ENCODE measurements at places on chromosomes 2 and 18.

GRCh38 chr2:48727560-48727959 is 28.0 kb downstream of the LHCGR start:
- no peak for DNase-seq

GRCh38 chr2:28339516-28340175 is 53.0 kb upstream of the FOSL2 start:
- DNase-seq: peak; percentile 59

DNA sequence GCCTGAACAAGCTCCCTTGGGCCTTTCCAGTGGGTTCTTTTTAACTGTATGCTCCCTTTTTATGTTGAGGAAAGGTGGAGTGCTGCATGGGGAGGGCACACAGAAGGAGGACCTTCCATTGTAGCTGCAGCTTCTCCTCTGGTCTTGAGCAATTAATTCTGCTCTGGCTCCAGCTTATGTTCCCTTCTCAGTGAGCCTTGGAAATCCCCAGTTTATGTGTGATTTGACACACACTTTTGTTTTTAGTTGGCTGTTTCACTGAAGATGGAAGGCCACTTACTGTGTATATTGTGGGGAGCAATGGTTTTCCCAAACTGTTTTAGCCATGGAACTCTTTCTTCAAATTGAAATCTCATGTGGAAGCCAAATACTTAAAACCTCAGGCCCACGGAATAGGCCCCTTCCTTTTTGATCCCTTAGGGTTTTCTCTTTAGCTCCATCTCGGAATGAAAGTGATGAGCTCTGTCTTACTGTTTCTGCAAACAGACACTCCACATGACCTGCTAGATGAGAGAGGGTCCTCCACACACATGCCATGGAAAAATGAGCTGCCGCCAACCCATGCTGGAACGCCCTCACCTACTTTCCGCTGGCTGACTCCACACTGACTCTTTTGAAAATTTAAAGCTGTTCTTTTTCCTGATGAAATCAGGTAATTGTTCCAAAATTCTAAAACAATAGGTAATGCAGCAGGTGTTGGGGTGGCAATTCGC is 280.9 kb upstream of the SIX2 start:
- DNase-seq: no peak

DNA sequence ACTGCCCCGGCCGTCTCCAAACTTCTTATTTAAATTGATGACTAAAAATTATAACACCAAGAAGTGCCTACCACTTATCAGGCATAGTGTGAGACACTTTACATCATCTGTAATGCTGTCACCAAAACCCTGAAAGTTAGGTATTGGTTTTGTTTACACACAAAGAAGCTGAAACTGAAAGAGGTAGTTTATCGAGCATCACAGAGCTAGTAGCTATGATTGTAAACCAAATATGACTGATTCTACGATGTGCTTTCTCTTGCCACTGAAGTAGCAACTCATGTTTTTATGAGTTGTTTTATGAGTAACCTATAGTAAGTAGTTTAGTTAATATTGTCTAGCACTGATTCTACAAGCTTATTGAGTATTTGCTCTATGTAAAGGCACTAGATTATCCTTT is 31.5 kb downstream of the DYNC1I2 start:
- no peak for DNase-seq

DNA sequence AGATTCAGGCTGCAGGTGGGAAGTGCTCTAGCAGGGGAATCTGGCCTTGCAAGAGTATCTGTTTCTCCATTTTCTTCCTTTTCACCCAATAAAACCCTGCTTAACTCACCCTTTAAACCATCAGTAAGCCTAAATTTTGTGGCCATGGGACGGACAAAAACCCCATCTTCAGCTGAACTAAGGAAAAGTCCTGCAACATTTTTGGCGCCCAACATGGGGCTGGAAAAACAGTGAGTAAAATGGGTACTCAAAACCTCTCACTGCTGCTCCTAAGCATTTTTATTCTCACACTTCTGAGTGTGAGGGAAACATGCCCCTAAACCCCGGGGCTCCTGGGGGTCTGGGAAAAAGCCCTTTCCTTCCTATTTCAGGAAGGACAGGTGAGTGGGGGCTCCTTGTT is 414.3 kb downstream of the ZNF804A start:
- no peak for DNase-seq

GRCh38 chr2:173136599-173136998 is 61.0 kb downstream of the MAP3K20 start:
- no peak for DNase-seq

- DNase-seq: no peak
These were observed 1362.7 kb upstream of the FAM98A start for GRCh38 chr2:34961822-34962221.

DNA sequence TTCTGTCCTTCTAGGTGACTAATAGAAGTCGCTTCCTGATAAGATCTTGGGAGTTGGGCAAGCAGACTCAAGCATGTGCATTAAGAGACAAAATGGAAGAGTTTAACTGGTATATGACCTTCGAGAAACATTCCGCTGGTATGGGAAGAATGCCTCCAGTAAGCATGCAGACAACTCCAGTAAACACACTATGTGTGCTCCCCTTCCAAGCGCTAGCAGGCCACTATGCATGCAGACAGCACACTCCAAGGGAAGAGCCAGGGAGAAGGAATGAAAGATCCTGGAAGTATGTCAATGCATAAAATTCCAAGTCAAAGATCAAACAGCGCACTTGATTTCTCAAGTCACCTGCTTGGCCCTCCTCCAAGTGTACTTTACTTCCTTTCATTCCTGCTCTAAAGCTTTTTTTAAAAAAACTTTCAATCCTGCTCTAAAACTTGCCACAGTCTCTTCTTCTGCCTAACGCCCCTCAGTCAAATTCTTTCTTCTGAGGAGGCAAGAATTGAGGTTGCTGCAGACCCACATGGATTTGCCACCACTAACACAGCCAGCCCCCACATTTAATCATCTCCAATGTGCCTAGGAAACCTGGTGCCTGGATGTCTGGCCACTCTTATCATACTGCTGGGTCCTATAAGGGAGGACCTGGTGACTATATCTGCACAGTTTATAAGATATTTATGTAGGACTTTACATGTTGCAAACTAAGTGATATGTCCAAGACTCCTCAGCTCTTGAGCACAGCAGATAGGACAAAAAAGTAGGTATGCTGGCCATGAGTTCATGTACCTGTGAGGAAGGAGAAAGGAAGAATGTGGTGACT is 239.8 kb downstream of the PDE11A start:
- DNase-seq: no peak

- no peak for DNase-seq
These were observed 225.1 kb upstream of the LRRTM1 start for GRCh38 chr2:80529466-80530165.

- no peak for DNase-seq
These were observed 26.2 kb downstream of the FAM210A start for GRCh38 chr18:13700153-13700552.

- DNase-seq: no peak
These were observed 149.3 kb downstream of the VWC2L start for GRCh38 chr2:214560176-214560575.

- DNase-seq: no peak
These were observed 201.8 kb upstream of the KLHL14 start for GRCh38 chr18:32974421-32975162.

DNA sequence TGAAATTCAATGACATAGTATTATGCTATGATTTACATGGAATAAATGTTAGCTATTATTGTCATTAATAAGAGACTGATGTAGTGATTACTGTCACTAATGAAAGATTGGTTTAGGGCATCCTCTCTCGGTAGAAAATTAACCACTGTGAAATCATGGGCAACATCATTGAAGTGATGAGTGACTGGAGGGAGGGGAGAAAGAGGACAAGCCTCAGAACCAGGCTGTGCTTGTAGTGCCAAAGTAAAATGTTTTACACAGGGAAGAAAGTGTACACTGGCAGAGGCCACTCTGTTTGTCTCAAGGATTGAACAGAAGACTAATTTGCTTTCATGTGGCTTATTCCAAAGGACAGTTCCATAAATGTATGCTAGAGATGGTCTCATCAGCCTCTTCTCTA is 456.2 kb upstream of the TCF4 start:
- DNase-seq: no peak

DNA sequence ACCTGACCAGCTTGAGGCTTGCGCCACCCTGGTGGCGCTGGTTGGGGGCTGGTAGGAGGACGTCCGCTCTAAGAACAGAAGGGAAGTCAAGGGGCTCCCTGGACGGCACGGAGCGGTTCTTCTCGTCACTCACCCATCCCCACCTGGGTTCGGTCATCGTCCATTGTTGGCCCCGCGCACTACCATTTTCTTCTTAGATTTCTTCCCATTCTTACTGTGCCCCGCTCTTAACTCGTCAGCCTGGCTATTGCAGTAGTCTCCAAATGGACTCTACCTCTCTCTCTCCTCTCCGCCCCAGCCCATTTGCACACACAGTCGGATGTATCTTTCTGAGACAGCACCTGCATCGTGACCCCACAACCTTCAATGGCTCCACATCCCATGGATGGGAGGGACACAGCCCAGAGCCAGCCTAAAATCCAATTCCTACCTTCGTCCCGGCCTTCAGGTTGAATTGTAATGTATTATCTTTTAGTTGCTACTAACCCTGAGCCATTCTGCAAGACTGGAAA is 814 bp upstream of the RAB1A start:
- DNase-seq: no peak

DNA sequence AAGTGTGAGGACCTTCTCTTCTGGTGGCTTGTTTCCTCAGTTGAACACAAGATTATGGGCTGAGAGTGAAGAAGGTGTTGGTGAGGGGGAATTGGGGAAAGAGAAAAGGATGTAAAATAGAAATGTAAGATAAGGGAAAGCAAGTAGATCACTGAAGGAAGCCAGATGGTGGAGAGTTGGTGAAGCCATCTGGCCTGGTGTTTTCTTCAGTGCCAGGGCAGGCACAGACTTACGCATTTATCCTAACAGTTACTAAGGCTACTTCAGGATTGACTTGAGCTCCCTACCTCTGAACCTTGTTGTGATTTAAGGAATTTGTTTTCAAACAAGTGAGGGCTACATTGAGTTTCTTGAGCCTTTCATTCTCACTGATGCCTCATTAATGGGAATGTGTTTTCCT is 113.8 kb downstream of the GALNT1 start:
- no peak for DNase-seq

DNA sequence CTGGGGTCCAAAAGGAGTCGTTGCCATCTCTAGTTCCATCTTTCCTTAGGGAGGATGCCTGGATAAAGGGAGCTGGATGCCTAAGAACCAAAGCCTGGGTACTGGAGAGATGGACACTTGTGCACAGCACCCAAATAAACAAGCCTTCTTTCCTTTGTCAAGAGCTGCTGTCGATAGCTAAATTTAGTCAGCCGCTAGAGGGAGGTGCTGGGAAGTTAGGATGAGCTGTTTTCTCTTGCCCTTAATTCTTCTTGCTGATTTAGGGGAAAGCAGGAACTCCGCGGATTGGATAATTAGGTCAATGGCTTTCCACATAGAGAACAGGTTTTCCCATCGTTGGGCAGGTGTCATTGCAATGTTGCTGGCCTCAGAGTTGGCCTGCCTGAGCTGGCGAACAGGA is 30.9 kb upstream of the SERPINB12 start:
- DNase-seq: no peak

GRCh38 chr2:177106212-177106611 is 106.4 kb upstream of the HNRNPA3 start:
- DNase-seq: no peak

DNA sequence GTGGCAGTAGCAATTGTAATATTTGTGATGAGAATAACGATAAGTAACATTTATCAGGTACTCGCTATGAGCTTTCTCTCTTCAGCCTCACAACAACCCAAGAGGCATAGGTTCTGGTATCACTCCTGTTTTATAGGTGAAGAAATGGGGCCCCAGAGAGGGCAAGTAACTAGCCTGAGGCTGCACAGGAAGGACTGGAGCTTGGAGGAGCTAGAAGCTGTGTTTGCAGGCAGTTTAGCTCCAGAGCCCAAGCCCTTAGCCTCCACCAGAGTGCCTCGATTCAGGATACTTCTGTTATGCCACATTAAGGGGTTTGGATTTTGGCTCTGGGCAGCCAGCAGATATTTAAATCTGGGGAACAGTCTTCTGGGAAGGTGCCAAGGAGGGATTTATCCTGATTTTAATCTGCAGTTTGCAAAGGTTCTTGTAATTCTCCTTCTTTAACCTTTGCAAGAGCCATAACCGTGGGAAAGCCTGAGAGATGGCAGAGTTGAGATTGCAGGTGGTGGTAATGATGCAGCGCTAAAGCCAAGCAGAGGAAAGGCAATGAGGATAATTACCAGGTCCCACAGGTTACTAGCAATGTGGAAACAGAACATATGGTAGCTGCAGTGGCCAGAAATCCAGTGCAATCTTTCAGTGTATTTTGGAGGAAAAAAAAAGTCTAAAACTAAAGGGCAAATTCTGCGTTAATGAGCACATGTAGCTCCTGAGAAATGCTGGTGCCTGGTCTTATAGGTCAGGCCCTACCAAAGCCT is 9.1 kb downstream of the MOCOS start:
- DNase-seq: no peak

DNA sequence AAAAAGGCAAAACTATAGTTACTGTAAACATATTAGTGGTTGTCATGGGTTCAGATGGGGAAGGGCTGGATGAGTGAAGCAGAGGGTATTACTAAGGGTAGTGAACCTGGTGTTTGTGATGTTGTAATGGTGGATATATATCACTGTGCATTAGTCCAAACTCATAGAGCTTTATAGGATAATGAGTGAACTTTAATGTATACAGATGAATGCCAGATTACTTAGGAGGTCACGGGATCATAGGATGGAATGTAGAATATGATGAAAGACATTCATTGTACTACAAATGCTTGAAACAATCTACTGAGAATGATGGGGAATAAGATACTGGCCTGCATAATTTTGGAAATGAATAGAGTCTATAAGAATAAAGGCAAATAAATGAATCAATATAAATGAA is 226.7 kb upstream of the ZNF804A start:
- DNase-seq: no peak

DNA sequence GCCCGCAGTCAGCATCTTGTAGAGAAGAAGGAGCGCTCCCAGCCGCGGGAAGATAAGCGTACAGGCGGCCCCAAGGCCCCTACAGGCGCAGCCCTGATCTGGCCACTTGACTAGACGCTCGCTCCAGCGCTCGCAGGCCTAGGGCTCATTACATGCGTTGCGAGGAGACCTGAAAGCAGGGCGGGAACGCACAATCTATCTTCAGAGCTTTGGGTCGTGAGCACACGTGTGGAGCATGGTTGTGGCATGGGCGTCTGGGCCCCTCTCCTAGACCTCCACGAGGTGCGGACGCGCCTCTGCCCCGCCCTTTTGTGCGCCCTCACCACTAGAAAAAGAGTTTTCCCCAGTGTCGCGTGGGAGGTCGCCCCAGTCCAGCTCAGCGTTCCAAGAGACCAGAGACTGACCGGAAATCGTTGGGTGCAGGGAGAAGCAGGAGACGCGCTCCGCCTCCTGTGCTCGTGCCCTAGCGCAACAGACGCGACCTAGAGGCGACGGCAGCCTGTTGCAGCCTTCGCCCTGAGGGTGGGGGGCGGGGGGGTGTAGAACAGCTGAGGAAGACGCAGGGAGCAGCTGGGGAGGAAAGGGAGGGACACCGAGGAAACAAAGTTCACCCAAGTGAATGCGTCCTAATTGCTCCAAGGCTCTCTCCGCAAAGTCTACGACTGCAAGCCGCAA is 12.6 kb downstream of the NR4A2 start:
- DNase-seq: peak; percentile 69

GRCh38 chr2:156087875-156088274 is 244.6 kb downstream of the NR4A2 start:
- no peak for DNase-seq
